ENCODE measurements at places on chromosomes 4 and X. TPM values are rescaled to one million over a fixed set of nuclear protein-coding genes. Genes with fewer than 3 reads are reported as not detected.

DNA sequence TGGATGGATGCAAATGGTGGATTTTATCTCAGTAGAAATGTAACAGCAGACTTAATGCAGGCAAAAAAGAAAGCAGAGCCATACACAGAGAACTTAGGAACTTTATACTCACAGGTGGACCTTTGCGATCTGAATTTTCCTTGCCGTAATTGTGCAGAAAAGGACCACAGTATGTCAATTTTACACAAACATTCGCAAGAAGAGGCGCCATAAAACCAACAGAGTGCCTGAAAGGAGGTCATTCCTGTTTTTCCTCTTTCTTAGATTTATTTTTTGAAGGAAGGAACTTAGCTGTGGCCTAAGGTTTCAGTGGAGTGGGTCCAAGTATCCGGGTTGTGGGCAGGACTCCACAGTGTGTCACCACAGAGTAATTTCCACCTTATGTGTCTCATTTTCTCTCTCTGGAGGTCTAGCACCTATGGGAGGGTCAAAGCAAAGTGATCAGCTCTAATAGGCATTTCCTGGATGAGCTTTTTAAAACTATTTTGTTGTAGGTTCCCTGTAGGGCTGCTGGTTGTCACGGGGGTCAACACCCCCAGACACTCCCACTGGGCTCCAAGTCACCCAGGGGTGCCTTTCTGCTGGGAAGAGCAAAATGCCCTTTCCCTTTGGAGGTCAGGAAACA lies 24.7 kb upstream of the PBDC1 start:
- DNase-seq: peak; percentile 1

DNA sequence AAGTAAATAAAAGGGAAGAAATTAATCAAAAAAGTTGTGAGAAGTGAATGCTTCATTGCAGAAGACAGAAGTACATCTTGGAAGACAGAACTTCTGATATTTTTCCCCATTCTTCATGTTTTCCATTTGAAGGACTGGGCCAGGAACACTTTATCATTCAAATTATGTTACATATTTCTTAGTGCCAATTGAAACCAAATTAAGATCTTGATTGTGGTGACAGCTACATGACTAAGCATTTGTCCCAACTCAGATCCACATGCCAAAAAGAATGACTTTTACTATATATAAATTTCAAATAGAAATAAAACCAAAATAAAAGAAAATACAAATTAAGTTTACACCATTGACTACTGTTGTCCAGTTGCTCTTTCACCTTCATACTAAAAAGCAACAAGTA lies 14.0 kb upstream of the FGF5 start:
- DNase-seq: no peak

DNA sequence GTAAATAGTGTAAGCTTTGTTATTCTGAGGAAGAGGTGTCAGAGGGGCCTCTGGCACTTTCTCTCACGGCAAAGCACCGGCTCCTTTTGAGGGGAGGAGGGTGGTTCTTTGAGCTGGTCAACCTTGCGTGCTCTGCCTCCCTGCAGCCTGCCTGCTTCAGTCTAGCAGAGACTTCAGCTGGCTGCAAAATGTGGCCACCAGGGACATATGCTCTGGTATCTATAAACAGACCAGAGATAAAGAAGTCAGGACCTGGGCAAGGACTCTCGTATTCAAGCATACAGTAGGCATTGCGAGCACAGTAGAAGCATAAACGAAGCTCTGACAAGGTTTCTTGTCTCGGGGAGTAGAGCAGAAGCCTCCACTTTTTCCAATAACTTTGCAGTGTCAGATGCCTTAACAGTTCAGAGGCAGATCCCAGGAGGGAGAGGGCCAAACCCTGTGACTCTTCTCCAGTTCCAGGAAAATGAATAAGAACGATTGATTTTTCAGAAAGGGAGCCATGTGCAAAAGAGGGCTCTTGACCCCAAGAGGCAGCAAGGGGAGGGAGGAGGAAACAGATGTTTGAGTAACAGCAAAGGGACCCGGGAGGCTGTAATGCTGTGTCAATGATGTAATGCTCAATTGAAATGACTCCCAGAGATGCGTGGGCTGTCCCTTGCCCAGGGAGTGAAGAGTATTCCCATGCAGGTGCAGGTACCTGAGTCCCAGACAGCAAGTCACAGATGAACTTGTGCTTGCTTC lies 57.9 kb upstream of the TEX13D start:
- no peak for DNase-seq

DNA sequence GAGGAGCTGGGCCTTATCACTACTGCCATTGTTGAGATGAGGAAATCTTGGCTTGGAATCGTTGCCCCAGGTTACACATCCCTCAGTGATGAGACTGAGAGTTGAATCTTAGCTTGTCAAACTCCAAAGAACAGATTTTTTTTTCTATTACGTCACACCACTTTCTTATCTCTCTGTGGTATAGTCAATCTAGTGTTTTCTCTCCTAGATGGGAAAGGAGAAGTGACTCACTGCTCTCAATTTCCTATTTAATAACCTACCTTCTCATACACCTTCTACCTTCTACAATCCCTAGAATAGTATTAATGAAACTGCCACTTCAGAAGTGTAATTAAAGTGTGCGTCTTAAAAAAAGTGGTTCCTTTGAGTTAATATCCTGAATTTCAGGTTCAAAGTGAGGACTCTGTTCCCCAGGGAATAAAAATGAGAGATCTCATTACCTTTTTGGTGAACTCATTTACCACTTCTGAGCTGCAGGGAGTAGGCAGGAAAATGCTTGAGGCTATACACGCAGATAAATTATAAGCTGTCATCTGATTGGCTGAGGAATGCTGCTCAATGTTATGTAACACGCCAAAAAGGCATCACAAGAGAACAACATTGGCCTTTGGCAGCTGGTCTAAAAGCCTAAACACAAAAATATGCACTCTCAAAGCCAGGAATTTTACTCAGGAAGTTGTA lies 59.3 kb downstream of the MAD2L1 start:
- no peak for DNase-seq

DNA sequence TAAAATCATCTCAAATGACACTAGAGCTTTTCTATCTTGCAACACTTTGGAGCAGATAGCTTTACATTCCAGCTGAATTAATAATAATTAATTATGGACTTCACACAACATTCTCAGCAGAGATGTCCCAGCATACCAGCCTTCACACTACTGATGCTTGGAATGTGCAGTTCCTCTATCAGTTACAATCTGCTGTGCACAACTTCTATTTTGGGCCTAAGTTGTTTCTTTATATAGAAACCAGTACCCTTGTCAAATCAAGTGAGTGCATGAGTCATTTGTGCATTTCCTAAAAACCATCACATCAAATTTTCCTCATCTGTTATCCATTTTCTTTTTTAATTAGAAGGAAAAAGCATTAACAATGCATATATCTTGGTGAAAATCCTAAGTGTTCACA lies 8.8 kb upstream of the RASL11B start:
- DNase-seq: no peak

- DNase-seq: peak; percentile 35
Measured at GRCh38 chrX:41482154-41482850, 35.2 kb downstream of the NYX start.

DNA sequence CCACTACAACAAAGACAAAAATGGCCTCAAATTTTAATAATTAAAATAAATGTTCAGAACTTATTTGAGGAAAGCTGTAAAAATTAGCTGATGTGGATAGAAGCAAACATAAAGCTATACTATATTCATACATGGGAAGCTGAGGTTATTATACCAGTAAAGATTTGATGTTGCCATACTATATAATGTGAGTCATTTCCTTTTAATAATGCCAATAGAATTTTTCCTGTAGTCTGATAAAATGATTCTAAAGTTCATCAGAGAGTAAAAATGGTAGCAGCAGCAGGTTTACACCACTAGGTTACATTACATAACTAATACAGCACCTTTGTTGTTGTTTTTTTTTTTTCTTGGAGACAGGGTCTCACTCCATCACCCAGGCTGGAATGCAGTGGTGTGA lies 45.5 kb upstream of the CYP2U1 start:
- no peak for DNase-seq

DNA sequence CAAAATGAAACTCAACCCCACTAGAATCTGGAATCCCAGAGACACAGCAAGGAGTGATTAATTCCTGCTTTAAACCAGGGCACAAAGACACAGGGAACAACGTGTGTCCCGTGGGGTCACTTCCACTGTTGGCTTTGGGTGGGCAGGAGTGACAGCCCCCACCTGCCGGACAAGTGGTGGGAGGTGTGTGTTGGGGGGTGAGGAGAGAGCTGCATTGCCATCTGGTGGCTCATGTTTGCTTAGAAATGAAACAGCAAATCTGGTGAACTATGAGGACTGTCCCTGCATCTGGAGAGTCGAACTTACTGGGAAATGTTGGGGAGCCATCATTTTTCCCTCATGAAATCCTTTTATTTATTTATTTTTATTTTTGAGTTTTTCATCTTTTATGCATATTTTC lies 75.9 kb upstream of the AFAP1 start:
- no peak for DNase-seq

GRCh38 chr4:67928546-67928945 lies 34.7 kb downstream of the TMPRSS11A start:
- DNase-seq: no peak

- DNase-seq: no peak
Measured at GRCh38 chr4:148076964-148077363, 345.1 kb downstream of the ARHGAP10 start.

GRCh38 chrX:123964156-123964834 lies 2.8 kb downstream of the STAG2 start:
- DNase-seq: no peak

DNA sequence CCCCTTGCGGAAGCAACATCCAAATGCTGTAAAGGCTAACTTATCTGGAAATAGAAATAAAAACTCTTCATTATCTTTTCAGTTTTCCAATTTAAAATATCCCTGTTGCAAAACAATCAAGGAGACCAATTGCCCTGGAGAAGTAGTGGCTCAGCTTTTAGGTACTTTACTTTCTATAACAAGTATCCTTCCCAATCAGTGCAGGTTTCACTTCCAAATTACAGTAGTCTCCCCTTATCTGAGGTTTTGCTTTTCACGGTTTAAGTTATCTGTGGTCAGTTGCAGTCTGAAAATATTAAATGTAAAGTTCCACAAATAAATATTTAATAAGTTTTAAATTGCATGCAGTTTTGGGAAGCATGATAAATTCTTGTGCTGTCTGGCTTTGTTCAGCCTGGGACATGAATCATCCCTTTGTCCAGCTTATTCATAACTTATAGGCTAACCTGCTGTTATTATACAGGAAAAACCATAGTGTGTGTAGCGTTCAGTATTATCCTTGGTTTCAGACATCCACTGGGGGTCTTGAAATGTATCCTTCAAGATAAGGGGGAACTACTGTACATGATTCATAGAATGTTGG lies 973.1 kb upstream of the GRID2 start:
- DNase-seq: no peak

DNA sequence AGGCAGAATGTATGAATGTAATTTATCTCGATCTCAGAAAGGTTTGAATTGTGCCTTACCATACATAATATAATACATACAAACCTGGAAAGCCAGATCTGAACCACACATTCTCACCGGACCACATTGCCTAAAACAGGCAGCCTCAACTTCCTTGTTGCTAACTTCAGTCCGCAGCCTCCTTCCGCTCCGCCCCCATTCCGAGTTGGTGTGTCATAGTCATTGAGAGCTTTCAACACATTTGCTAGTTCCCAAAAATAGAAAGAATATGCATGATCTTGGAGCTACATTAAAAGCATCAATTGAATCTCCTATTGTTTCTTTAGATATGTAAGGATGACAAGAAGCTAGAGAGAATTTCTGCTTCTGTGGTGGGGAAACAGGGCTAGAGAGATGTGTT lies 127.2 kb downstream of the ARHGEF9 start:
- DNase-seq: no peak

OTUD6A gene
- total RNA-seq: not detected

COL25A1 gene
- not detected for total RNA-seq

NDST4 gene
- not detected for total RNA-seq

NR3C2 gene
- total RNA-seq: 0.46 TPM

P2RY8 gene
- 0.66 TPM for total RNA-seq

GAGE12G gene
- not detected for total RNA-seq
